ENCODE measurements at places on chromosomes 16 and 17.

GRCh38 chr17:77266891-77267341 lies 126.1 kb downstream of the SEC14L1 start:
- no peak for DNase-seq

GRCh38 chr17:31722251-31723056 lies 136.6 kb downstream of the COPRS start:
- DNase-seq = no peak

DNA sequence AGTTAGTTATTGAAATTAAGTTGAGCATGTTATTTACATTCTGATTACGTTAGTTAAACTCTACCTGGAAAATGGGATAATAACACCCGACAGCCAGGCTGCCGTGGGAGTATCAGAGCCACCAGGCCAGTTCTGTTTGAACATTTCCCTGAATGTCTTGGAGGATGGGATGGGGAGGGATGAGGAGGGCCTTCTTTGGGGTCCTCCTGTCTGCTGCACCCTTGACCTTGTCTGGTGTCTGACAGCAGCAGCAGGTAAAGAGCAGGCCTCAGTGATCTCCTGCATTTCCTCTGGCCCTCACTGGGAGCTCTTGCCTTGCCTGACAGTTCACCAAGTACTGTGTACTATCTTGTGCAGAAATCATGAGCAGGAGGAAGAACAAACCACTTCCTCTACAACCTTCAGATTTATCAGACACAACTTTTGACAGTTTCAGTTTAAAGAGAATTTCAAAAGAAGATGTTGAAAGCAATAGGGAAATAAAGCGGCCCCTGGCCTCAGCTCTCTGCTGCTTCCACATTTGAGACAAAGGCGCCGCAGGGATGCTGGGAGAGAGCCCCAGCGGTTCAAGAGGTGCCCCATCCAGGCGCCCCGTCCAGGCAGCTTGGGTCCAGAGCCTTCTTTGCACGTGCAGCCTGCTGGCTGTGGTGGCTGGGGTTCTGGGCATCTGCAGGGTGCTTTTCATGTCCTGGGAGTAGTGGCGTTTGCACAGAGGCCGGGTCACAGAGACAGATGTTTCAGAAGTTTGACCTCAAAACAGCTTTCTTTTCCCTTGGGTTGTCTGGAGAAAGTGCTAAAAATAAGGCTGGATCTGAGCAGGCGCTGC lies 25.3 kb downstream of the CMIP start:
- DNase-seq = no peak

DNA sequence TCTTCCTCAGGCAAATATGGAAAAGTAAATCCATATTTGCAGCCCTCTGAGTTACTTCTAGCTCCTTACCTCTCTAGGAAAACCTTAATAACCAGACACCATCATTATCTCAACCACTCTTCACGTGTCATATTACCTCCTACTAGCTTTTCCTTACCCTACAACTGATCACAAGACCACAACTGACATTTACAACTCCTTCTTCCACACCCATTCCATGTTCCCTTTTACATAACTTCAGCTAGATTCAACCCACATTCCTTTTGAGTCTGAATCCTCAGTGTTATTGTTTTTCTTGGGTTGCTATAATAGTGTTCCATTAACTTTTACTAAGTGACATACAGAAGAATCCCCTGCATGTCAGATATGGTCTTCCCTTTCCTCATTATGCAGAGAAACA lies 4.7 kb upstream of the OR1E2 start:
- DNase-seq = no peak

GRCh38 chr17:79109584-79109983 lies 35.0 kb downstream of the ENGASE start:
- DNase-seq = no peak

GRCh38 chr16:69495821-69496220 lies 69.9 kb upstream of the NFAT5 start:
- DNase-seq = no peak

GRCh38 chr17:61837175-61838051 lies 25.9 kb downstream of the BRIP1 start:
- DNase-seq = peak; percentile 45

DNA sequence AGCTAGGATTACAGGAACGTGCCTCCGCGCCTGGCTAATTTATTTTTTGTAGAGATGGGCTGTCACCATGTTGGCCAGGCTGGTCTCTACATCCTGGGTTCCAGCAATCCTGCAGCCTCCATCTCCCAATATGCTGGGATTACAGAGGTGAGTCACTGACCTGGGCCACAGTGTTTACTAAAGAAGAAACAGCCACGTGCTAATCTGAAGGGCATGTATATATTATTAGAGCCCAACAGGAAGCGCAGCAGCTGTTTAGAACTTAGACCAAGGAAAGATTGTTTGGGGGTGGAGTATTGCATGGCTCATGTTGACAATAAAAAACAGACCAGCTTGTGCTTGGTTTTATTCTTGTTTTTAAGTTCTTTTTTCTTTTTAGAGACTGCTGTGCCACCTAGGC lies 60.2 kb downstream of the HAPSTR1 start:
- no peak for DNase-seq

GRCh38 chr16:3057181-3058138 lies 8.0 kb upstream of the IL32 start:
- DNase-seq = no peak

DNA sequence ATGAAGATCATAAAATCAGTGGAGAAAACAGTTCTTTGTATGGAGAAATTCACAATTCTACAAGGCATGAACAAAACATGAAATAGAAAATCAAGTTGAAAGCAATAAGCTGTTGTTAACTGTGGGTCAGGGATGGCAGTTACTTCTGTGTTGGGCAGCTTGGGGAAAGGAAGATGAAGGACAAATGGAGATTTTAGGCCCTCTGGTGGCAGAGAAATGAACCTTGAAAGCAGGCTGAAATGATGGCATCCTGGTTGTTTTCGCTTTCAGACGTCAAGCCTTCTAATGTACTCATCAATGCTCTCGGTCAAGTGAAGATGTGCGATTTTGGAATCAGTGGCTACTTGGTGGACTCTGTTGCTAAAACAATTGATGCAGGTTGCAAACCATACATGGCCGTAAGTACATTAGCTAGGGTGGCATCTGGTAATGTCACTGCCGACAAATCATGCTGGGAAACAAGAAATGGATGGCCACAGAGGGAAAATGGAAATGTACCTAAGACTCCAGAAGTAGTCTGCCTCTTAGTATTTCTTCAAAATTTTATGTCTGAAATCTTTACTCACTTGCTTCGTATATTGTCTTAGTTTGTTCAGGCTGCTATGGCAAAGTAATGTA lies 108.9 kb downstream of the MAP2K6 start:
- no peak for DNase-seq

DNA sequence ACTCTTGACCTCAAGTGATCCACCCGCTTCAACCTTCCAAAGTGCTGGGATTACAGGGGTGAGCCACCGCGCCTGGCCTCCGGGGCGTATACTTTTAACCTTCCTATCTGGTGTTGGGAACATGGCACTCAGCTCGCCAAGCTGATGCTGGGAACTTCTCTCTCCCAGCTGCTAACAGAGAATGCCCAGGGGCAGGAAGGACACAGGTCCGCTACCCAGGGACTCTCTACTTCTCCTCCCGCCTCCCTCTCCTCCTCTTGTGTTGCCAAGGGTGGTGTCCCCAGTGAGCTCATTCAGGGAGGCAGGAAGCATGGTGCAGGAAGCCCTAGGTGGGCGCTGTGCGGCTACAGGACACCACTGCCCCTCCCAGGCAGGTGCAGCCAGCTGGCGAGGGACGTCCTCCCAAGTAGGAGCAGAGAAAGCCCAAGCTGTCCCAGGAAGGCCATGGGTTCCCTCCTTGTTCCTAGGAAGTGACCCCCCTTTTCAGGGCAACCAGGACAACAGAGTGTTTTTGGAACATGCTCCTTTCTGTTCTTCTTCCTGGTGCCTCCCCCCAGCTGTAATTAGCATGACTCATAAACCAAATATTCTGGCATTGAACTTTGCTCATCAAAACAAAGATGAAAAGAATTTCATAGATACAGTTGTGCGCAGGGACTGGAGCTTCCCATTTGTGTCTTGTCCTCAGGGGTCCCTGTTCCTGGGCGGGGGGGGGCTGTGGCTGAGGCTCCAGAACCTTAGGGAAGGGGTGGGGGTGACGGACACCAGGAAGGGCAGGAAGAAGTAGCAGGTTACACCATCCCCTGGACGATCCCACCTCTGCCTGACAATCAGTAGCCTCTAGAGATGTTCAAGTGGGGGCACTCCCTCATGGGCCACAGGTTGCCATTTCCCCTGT lies 2.7 kb downstream of the C1QTNF1 start:
- no peak for DNase-seq

- DNase-seq = no peak
Observed at GRCh38 chr17:1729966-1730325, 5.4 kb downstream of the WDR81 start.

DNA sequence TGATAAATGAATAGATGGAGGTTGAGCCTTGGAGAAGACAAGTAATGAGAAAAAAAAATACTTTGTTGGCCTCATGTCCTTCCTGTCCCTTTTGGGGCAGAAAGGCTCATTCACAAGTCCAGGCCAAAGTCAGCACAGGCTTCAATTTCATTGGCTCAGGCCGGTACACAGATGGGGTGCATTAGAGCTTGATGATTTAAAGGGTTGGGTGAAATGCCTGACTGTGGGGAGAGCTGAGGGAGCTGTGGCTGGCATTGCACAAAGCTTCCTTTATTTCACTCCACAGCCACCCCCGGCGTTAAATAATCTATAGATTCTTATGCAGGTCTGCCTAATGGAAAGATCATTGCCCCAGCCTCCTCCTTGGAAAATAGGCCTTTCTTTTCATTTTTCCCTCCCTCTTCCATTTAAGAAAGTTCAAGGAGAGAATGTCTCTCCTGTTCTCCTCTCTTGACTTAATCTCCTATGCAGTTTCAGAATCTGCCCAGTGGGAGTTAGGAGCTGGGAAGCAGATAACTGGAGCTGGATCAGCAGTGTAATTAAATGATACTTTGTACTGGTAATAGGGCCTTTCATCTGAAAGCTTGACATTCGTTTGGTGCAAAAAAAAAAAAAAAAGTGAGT lies 24.4 kb downstream of the YPEL2 start:
- DNase-seq = no peak

- no peak for DNase-seq
Observed at GRCh38 chr17:55160501-55160900, 104.3 kb upstream of the HLF start.

DNA sequence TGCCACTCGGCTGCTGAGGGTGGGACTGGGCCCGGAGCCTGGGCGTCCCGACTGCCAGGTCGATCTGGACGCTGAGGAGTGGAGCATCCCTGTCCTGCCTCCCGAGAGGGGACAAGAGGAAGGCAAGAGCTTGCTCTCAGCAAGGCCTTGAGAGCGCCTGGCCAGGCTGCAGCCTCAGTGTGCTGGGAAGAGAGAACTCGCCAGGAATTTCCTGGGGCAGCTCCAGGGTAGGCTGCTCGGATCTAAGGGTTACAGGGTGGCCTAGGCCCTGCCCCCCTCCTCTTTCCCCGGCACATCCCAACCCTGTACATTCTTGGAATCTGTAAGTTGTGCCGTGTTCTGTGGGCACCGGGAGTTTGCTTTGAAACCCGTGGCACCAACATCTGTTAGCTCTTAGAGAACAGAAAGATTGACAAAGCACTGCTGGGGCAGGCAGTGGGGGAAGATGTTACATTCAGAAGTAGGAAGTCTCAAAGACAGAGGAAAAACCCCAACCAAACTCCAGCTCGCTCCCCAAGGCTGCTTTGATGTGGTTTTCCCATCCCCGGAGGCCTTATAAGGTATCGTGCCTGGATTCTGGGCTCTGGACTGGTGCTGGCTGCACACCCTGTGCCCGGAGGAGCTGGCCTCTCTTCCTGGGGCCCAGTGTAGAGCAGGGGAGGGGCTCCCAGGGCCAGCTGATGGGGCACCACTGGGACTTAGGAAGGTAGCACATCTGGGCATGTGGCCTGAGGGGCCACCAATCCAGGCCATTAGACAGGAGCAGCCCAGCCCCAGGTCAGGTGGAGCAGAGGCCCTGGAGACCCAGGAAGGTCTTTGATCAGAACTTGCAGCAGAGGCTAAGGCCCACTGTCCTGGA lies 55.2 kb downstream of the NKD1 start:
- DNase-seq = peak; percentile 36

DNA sequence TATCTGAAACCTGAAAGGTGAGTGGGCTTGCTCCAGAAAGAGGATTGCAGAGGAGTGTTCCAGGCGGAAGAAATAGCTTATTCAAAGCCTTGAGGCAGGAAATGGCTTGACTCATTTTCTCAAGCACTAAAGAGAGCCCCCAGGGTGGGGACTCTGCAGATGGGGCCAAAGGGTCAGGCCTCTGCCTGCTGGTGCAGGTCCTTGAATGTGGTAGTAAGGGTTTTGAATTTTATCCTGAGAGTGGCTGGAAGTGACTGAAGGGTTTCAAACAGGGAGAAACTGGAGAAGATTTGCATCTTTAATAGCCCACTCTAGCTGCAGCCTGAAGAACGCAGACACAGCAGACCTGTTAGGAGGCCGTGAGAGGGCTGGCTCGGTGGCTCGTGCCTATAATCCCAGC lies 144.4 kb downstream of the CCT6B start:
- DNase-seq = no peak

DNA sequence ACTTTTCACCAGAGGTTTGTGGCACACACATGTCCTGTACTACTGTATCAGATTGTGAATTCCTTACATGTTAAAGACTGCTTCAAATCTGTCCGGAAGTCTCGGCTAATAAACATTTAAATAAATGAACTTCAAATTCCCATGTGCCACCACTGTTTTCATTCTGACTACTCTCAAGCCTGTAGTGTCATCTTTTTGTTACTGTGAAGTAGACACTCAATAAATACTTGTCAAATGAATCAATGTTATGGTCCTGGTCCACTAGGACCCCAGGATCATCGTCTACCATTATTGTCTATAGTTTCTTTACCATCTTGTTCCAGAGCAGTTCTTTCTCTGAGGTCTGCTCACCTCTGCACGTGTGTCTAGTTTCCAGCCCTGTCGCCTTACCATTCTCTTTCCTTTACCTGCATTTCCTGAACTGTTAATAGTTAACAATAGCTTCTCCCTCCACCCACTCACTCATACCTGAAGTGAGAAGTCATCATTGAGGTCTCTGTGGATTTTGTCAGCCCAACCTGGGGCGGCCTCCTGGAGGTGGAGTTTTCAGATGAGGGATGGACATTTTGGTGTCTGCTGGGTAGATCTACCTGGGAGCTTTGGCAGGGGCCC lies 333.0 kb downstream of the SEC14L1 start:
- no peak for DNase-seq

GRCh38 chr16:86389566-86390328 lies 120.6 kb upstream of the FOXF1 start:
- no peak for DNase-seq

DNA sequence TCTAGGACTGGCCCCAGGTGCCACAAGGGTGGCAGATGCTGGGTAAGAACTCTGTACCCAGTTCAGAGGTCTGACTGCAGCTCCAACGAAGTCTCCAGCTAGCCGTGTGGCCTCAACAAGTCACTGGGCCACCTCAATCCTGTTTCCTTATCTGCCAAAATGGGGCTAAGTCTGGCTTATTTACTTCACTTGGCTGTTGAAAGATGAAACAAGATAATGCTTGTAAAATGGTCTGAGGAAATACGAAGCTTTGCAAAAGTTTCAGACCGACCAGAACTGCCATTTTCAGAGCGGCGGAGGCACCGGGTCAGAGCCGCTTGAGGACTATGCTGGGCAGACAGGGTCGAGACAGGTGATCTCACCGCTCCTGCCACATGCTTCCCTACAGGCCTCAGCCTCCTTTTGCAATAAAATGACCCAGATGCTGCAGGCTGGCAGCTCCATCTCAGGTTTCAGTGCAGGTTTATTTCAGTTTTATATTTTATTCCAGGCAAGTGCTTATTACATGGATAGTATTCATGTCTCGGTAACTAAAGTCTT lies 17.2 kb downstream of the MNT start:
- no peak for DNase-seq

Data from AG09319 (cell line).